ENCODE measurements at places on chromosomes 12 and 14.

DNA sequence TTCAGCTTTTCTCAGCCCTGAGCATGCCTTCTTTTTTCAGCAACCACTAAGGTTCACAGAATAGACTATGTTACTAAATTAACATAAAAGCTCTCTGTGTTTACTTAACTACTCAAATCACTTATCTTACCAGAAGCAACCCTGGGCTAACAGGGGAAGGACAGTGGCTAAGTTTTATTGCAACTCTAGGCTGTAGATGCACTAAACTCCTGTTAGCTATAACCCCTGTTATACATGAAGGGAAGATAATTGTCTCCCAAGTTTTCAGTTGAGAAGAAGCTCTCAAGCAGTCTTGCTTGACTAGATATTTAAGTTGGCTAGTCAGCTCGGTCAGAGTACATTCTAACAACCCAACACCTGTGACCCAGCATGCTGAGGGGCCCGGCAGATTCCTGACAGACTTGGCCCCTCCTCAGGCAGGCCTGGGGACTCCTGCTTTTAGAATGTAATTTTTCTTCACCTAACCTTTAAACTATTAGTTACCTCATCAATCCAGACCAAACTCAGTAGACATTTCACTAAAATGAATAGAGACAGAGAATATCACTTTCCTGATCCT is 464.5 kb downstream of the EGLN3 start:
- DNase-seq, result no peak

- DNase-seq, result no peak
These were observed 18.0 kb downstream of the GPRC5A start for GRCh38 chr12:12909228-12909994.

DNA sequence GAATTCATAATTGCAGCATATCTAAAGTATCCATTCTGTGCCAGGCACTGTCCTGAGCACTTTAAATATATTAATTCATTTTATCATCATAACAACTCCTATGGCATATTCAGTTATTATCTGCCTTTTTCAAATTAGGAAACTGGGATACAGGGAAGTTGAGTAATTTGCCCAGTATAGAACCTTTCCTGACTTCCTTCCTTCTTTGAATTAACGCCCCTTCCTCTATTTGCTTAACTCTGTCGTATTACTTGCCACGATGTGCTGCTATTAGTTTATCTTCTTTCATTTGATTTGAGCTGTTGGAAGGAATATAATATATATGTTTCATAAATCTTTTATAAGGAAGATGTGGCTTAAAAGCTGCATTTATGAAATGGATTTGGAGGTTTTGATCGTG is 25.4 kb upstream of the FAM177A1 start:
- peak; percentile 6 for DNase-seq

- DNase-seq, result no peak
These were observed at the start of gene ANKRD33 for GRCh38 chr12:51887476-51888315. TSS of gene ANKRD33 (plus strand) at chr12:51888103. CDS start at chr12:51888187, 84 bp downstream.

GRCh38 chr12:56117778-56118687 is at the start of gene ZC3H10:
TSS of gene ZC3H10 (plus strand) at chr12:56118266. CDS start at chr12:56120563, 2,297 bp downstream.
- peak; percentile 97 for DNase-seq

DNA sequence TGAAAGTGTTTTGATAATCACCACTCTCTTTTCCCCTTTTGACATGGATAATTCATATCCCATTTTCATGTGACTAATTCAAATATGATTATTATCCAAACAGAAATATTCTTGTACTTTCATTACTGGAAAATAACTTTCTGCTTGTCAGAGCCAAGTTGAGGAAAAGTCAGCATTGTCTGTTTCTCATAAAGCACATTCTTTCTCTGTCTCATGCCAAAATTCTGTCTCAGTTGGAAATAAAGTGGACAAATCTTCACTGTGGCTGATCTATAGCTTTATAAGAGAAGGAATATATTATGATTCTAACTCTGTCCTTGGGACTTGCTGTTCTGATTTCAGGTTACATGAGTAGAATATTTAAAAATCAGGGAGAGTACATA is 22.7 kb upstream of the PRICKLE1 start:
- DNase-seq, result no peak

GRCh38 chr12:48807981-48808380 is 10.3 kb upstream of the CACNB3 start:
- DNase-seq, result peak; percentile 51

DNA sequence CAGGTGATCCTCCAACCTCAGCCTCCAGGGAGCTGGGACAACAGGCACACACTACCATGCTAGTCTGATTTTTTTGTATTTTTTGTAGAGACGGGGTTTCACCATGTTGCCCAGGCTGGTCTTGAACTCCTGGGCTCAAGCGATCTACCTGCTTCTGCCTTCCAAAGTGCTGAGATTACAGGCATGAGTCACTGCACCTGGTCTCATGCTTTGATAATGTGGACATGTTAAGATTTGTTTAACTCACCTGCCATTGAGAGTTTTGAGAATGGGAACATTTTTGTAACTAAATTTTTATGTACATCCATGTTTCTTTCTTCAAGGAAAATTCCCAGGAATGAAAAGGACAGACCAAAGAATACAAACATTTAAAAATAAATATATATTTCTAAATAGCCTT is 121.2 kb downstream of the MIPOL1 start:
- no peak for DNase-seq

DNA sequence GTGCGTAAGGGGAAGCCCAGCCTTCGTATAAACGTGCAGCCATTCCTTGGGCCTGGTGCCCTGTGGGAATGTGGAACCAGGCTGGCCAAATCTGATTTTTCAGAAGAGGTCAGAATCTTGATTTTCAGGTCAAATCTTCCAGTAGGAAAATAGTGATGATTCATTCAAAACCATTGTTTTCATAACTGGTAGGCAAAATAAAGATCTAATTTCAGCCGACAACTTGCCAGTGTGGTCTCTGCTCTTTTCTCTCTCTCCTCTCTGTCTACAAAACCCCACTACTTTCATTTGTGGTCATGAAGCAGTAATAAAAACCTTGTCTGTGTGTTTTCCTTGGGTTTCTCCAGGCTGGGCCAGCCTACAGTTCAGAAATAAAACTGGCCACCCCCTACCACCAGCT is 135.1 kb downstream of the RBM19 start:
- DNase-seq, result no peak

DNA sequence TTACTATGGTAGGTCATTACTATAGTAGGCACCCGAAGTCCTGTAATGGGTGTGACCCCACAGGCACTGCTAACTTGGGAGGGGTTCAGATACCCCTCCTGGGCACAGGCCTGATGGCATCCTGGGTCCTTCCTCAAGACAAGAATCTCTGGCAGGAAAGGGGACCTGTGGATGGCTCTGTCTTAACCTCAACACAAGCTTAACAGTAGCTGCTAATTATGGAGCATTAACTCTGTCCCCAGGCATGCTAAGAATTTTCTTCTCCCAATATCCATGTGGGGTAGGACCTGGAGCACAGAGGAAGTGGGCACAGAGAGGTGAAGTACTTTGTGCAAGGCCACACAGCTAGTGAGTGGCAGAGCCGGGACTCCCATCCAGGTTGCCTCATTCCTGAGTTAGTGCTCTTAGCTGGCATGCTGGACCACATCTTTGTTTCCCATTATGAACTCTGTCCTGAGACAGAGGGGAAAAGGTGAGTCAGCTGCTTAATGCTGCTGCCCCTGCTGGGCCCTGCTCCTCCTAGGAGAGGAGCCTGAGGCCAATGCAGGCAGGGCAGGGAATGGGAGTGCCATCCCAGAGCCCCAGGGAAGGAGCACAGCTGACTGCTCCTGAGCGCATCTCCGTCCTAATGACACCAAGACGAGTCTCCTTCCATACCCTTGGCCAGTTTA is 32.1 kb downstream of the GALNT16 start:
- DNase-seq, result no peak

DNA sequence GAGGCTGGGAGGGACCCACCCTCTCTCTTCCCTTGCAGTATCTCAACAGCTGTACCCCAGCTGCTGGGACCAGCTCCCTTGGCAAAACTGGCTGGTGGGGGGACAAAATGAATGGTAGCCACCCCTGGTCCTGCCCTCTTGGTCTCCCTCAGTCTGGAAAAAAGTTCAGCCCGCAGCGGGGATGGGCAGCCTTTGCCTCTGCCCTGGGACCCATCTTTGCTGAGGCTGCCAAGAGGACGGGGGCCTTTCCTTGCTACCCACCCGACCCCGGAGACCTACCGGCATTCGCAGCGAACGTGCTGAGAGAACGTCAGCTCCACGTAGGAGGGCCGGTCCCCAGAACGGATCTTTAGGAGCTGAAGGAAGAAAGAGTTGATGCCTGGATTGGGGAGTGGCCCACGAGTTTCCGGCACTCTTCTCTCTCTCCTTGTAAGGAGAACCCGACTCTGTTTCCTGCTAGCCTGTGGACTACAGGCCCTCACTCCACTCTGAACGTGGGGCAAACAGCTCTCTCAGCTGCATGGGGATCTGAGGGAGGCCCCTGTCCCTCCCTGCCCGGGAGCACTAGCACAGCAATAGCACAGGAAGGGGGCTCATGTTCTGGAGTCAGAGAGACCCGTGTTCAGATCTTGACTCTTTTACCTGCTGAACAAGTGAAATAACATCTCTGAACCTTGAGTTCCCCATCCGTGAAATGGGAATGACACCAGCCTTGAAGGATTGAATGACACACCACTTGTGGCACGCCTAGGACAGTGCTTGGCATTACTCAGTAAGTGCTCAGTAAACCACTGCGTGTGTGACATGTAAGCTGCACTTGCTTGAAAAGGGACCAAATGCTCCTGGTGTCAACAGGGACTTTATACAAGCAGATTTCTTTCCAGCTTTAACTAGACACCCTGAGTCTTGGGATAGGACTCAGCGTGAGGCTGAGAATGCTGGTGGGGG is 6.9 kb downstream of the PGF start:
- DNase-seq, result no peak

GRCh38 chr14:62734831-62735230 is 310.4 kb downstream of the KCNH5 start:
- no peak for DNase-seq

DNA sequence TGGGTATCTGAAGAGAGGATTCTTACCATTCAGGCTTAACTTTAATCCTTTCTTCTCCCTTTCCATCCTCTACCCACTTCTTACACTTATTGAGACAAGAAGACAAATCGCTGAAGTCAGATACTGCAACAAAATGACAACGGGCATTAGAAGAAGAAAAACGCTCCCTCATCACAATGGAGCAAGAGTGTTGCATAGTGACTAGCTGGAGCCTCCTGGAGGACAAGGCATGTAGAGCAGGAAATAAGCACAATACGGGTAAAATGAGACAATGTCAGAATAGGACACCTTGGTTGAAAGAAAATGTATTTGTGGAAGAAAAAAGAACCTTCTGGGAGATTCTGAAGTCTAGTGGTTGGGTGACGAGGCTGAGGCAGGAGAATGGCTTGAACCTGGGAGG is 501.0 kb downstream of the RERGL start:
- DNase-seq, result no peak

GRCh38 chr12:93664573-93665138 is 12.5 kb upstream of the CRADD start:
- no peak for DNase-seq

GRCh38 chr12:100554608-100555077 is 18.8 kb upstream of the GAS2L3 start:
- peak; percentile 71 for DNase-seq

DNA sequence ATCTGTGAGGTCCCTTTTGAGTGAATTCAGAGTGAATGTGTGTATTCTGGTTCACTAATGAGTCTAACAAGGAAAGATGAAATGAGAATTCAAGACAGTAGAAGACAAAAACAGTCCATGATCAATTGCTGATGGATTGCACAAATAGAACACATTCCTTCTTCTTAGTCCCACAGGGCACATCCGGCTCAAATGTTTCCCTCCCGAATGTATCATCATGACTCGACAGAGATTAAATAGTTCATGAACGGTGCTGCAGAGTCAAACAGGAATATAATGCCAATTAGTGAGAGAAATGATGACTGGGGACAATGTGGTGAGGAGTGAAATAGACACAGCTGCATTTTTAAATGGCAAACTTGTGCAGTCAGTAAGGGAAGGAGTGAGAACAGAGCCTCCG is 11.5 kb upstream of the SFSWAP start:
- DNase-seq, result no peak

DNA sequence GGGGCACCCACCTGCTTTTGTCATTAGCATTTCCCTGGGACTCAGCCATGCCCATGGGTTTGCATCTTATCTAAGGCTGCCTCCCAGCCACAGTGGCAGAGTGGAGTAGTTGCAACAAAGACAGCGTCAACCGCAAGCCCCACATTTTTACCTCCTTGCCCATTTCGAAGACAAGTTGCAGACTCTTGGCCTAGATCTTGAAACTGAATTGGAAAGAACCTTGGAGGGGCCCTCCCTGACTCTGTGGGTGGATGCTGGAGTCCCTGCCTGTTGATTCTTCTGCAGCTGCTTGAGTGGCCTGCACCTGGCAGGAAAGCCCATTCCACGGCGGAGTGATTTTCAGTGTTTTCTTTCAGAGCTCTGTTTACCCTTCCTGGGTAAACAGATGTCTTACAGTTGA is 309.0 kb downstream of the VRK1 start:
- no peak for DNase-seq

- no peak for DNase-seq
These were observed 15.6 kb downstream of the PLEKHD1 start for GRCh38 chr14:69500096-69500495.

- DNase-seq, result no peak
These were observed 2.1 kb downstream of the TNFAIP2 start for GRCh38 chr14:103125098-103126070.

GRCh38 chr12:72318341-72318740 is 46.2 kb downstream of the TRHDE start:
- no peak for DNase-seq

DNA sequence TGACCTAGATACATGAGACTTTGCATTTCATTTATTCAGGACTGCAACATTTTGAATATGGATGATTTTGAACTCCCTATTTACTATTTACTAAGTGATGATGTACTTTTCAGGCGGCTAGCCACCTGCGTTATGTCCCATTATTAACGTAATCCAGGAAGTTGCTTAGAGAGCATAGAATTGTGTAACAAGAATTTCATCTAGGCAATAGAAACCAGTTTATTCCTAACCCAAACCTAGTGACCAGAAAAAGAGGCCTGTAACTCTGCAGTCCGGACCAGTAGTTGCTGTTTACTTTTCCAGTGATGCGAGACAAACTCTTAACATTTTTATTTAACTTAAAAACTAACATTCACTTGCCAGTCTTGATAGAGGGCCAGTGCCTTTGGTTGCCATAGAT is 12.3 kb downstream of the NUDT4 start:
- DNase-seq, result no peak

DNA sequence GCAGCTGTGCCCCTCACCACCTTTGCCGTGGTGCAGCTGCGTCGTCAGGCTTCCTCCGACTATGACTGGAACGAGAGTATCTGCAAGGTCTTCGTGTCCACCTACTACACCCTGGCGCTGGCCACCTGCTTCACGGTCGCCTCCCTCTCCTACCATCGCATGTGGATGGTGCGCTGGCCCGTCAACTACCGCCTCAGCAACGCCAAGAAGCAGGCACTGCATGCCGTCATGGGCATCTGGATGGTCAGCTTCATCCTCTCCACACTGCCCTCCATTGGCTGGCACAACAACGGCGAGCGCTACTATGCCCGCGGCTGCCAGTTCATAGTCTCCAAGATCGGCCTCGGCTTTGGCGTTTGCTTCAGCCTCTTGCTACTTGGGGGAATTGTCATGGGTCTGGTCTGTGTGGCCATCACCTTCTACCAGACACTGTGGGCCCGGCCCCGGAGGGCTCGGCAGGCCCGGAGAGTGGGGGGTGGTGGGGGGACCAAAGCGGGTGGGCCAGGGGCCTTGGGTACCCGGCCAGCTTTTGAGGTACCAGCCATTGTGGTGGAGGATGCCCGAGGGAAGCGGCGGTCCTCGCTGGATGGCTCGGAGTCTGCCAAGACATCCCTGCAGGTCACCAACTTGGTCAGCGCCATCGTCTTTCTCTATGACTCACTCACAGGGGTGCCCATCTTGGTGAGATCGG is 2.6 kb downstream of the GPR162 start:
- DNase-seq, result no peak

- peak; percentile 71 for DNase-seq
These were observed 20.0 kb upstream of the TCP11L2 start for GRCh38 chr12:106282457-106283097.
